ENCODE measurements at places on chromosomes 12 and 14.

- no peak for DNase-seq
These were observed 49.0 kb downstream of the RALGAPA1 start for GRCh38 chr14:35760143-35760542.

- peak; percentile 26 for DNase-seq
These were observed 8.7 kb upstream of the JDP2 start for GRCh38 chr14:75418850-75419768.

DNA sequence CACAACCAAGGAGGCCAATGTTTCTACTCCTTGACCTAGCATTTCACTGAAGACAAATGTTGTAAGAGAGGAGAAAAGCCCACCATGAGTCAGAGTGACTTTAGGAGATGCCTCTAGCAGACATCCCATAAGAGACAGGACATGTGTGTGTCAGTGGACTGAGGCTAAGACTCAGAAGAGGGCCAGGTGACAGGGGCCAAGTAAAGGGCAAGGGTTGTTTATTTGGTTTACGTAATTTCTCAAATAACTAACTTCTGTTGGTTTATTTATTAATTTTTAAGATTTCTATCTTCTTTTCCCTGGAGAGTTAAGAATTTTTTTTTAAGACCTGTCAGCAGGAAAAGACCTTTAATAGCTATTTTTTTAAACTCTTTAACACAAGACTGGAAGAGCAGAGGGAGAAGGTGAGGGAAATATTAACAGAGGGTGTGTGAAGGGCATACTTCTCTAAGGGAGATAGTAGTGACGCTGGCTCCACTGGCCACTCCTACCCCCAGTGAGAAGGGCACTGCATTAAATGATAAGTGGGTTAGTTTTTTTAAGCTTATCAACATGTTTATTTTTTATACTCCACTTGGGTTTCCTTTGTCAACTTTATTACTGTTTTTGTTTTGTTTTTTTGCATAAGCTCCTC, 3.4 kb downstream of the PNP start:
- DNase-seq: no peak

GRCh38 chr12:110937104-110937641, 16.8 kb upstream of the MYL2 start:
- DNase-seq: peak; percentile 73

DNA sequence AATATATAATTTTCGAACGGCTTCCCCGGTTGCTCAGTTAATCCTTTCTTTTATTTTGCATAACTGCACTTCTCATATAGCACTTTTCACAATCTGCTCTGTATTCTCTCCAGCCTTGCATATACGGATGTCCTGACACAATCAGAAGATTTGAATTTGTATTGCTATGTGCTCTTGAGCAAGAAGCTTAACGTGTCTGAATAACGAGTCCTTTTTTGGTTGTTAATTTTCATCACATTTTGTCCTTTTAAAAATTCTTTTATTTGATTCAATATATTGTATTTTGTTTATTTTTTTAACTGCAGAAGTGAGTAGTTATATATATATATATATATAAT, 17.6 kb downstream of the A2M start:
- no peak for DNase-seq

- DNase-seq: no peak
These were observed 4.2 kb upstream of the FOXG1 start for GRCh38 chr14:28762303-28762954.

DNA sequence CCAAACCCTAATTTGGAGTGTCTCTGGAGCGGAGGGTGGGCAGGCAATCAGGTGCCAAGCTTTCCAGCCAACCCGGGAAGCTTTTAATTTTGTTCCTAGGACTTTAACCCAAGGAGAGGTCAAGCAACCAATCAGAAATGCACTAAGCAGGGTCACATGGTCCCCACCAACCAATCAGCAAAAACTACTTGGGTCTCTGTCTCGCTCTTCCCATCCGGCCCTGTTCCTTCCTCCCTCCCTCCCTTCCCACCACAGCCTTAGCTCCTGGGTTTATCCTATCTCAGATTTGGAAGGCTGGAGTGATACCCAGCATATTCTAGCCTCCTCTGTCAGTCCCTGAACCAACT, 7.3 kb downstream of the HOXC5 start:
- DNase-seq: no peak

GRCh38 chr12:39393179-39393578, 49.7 kb downstream of the KIF21A start:
- no peak for DNase-seq

DNA sequence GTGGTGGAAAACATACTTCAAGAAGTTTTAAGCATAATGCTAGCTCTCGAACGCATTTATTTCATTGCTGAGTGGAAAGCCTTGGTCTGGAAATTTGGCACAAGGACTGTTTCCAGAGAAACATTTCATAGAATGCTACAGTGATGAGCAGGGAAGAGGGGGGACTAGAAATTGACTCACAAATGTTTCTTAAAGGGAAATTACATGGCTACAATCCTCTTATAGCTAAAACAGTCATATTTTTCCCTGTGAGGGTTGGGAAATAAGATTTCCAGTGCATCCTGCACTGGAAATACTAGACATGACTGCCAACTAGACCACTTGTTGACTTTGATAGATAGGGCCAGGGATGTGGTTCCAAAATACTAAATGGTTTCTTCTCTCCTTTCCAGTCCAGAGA, 197.3 kb upstream of the RGS6 start:
- DNase-seq: no peak

GRCh38 chr12:111028830-111029229, 108.5 kb upstream of the MYL2 start:
- DNase-seq: no peak

GRCh38 chr12:19847294-19848059, 408.2 kb downstream of the AEBP2 start:
- DNase-seq: no peak

All from inflammatory macrophage treated with lipopolysaccharide for 1 hour (primary cell).